ENCODE measurements at places on chromosomes 3 and 15.

DNA sequence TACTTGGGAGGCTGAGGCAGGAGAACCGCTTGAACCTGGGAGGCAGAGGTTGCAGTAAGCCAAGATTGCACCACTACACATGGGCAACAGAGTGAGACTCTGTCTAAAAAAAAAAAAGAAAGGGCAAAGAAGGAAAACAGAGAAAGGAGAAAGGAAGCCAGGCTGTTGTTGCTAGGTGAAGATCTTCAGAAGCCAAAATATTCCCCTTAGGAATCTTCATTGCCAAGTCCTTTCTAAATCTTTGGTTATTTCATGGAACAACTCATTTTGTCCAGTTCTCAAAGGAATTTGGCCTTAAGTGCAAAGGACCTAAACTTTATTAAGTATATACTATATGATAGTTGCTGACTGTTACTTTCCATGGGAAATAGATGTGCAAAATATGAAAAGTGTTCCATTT is 59.2 kb upstream of the OSBPL11 start:
- no peak for DNase-seq

- peak; percentile 63 for DNase-seq
These were observed 9.3 kb upstream of the NR2E3 start for GRCh38 chr15:71800835-71801745.

GRCh38 chr3:62168356-62168755 is 205.0 kb downstream of the FEZF2 start:
- DNase-seq: no peak

DNA sequence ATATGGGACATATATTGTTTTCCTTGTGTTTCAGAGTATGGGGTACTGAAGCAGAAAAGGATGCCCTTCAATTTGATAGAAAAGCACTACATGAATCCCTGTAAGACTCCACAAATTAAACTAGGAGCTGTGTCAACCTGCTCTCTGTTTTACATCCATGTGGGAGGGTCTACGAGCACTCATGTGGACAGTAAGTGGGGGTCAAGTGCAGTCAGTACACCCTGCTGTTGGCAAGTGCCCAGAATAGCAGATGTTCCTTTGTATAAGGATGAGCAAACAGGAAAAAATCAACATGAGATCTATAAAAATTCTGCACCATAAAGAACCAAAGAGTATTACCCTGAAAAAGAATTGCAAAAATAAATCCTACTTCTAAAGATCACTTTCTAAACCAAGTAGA is 659.9 kb downstream of the SI start:
- DNase-seq: no peak

DNA sequence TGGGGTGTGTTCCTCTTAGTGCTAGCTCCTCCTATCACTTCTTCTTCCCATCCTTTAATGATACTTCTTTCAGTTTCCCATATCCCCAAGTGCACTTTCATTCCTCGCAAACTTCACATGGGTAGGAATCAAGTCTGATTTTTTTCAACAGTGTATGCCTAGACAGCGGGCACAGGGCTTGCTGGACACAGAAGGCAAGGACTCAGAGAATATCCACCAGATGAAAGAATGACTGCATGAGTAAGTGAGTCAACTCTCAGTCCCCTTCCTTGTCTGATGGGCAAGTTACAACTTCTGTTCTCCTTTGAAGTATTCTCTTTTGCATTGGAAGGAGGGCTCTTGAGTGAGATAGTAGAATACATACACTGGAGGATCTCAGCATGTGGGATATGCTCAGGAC is 3.1 kb upstream of the SQOR start:
- DNase-seq: no peak
